D721Med (cell line): ENCODE measurements at places on chromosomes 12 and 14.

DNA sequence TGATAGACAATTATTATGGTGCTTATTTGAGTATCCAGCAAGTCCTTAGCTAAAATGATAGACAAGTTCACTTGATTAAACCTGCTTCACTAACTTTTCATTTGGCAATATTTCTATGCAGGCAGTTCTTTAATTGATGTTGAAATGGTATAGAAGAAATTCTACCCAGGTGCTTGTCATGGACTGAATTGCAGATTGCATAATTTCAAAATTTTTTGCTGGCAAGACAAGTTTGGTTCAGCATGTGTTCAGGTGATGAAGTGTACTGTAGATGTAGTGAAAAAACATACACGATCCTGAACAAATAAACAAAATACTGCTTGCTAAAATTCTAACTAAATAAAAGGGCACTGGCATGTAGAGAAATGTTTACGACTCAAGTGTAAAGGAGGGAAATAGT, 189.0 kb downstream of the FOXA1 start:
- no peak for DNase-seq

- DNase-seq = no peak
Measured at GRCh38 chr14:71466251-71466650, 466.0 kb upstream of the RGS6 start.

- DNase-seq = no peak
Measured at GRCh38 chr12:66589095-66589494, 89.8 kb downstream of the GRIP1 start.

GRCh38 chr14:82805892-82806825, 1272.5 kb upstream of the SEL1L start:
- no peak for DNase-seq

DNA sequence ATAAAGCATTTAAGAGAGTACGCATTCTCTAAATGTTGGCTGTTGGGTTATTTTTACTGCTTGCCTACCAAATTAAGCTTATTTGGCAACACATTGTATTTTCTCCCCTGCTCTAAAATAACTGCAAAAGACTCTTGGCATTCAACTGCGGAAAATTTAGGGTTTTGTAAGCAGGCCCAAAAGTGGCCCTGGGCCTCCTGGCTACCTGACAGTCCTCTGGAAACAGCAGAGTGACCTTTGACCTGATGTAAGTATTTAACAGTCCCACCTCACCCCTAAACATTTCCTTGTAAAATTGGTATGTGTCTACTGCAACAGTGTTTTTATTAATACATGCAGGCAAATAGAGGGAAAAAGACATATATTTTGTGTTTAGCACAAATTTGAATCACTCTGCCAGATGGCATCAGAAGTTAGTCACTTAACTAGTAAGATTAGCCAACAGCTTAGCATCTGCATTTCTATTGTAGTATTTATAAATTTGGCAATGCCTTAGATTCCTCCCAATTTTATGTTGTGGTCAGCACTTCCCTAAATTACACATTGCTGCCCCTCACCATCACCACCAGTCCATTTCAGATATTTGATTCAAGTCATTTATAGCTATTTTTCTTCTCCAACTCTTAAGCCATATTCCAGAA, 11.2 kb downstream of the LLPH start:
- DNase-seq = no peak

DNA sequence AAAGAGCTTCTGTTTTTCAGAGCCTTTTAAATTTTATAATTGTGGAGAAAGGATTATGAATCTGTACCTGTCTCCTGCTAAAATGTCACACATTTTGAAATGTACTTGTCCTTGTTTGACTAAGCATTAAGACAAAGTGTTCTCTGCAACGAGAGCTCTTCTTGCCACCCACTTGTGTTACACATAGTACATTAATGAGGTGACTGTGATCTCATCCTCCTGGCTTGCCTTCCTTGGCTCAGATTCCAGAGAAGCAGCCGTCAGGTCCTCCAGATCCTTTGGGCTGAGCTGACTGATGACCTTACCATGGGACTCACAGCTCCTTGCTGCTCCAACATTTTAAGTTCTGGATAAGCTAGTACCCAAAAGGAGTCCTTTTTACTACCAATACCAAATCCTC, 81.4 kb downstream of the BBS10 start:
- DNase-seq = no peak

DNA sequence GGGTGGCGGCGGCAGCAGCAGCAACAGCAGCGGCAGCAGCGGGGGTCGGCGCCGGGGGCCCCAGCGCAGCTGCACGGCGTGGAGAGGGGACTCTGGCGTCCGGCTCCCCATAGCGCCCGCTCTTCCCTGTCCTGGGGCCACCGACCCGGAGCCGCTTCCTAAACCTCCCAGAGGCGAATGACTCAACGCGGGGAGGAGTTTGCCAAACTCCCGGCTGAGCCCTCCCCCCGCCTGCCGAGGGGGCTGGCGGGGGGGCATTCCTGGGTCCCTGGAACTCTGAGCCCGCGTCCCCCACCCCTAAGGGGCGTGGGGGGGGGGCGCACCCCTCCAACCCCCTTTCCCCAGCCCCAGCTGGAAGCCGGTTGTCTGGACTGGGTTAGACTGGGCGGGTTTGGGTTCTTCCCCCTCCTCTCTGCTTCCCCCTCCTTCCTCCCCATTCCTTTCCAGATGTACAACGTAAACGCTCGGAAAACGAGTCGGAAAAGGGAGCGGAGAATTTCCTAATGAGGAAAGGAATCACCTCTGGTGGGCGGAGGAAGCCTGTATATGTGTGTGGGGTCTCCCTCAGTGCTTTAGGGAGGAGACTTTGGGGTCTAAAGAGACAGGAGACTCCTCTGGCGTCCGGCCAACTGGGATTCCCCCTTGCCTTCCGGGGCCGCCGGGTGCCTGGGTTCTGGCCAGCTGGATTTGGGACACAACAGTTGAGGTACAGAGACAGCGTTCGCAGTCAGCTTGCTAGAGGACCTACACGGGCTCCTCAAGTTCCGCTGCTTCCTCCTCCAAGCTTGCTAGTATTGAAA, at the start of gene ITGA5:
TSS of gene ITGA5 (minus strand) at position 179 of the 800 bp plus-strand sequence. CDS start at position 111, 68 bp downstream.
- DNase-seq = no peak

DNA sequence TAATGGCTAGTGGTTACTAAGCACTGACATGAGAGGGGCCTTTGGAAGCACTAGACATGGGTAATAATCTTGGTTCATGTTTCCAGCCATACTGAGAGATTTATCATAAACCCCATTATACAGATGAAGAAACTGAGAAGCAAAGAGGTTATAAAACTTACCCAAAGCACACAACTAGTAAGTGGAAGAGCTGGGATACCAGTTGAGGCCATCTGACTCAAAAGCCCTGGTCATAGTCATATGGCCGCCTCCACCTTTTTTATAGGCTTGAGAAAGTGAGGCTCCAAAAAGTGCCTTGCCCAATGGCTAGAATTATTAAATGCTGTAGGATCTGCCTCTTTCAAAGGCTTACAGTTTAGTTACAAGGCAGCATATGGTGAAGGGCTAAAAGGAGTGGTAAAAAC, 944 bp downstream of the TXNRD1 start:
- no peak for DNase-seq

- DNase-seq = no peak
Measured at GRCh38 chr12:130878193-130879185, 6.6 kb downstream of the RAN start.

- no peak for DNase-seq
Measured at GRCh38 chr12:12784911-12785814, at the start of gene APOLD1. APOLD1 (plus strand) TSS chr12:12785659; CDS start chr12:12785692, 33 bp downstream.

GRCh38 chr12:9143929-9144729, 28.4 kb upstream of the A2M start:
- DNase-seq = no peak

DNA sequence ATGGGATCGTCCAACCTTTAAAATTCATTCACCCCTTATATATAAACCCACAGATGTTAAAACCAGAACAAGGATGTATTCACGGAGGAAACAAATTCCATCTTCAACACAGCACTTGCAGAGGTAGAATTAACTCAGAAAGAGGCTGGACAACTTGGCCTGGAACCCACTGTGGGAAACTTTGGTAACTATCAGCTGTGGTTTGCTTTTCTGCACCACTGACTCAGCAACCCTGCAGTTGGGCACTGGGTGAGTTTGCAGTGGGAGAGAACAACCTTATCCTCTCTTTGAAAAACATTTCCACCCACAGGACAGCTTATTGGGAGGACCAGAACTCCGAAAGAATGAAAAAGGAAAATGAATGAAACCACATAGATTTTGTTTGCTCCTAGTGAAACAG, 66.3 kb downstream of the ZNF664 start:
- no peak for DNase-seq

DNA sequence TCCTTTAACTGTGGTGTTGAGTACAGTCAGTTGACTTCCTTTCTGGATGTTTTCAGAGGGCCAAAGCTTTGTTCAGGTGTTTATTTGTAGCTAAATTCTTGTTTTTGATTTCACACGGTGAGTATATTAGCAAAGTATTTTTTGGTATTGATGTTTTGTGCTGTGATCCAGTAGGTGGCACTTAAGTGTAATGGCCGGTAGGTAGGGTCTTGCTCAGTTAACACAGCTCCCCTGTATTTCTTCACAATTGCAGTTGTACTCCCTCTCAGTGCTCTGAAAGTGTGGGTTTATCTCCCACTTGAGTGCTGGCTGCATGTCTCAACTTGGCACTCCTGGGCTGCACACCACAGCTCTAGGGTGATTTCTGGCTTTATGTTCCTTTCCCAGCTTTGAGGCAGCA, 339.5 kb downstream of the AEBP2 start:
- no peak for DNase-seq

- DNase-seq = no peak
Measured at GRCh38 chr14:103101963-103102688, 7.6 kb downstream of the EXOC3L4 start.

DNA sequence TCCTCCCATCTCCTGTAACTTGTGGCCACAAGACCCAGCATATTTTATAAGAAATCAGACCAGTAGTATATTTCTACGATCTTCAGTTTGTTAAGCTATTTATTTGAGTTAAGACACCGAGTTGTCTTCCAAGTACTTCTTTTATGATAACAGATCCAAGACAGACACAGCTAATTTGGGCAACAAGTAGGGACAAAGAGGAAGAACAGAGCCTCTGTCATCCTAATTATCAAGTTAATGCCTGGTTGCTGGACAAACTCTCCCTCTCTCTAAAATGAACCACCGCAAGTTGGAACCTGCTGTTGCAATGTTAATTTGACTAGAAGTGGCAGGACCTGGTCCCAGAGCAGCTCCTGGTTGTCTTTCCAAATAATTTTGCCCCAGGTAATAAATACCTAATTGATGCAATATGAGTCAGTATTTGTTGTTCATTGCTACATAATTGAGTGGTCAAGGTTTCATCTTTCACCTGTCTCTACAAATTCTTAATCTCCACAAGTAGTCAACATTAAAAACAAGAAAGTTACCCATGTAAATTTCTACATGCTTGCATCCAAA, 323.7 kb downstream of the PAWR start:
- DNase-seq = no peak

GRCh38 chr12:54258201-54258681, 21.7 kb downstream of the CBX5 start:
- no peak for DNase-seq

GRCh38 chr12:130142736-130143135, 19.5 kb upstream of the FZD10 start:
- DNase-seq = no peak
